ENCODE measurements at places on chromosomes 5 and 9.

- H3K4me3 ChIP-seq, result no peak overlapping the region
- DNase-seq, result no peak
- H3K27ac ChIP-seq, result no peak overlapping the region
- H3K27me3 ChIP-seq, result peaks cover 4% of the 10 kb centered on the region
- H3K36me3 ChIP-seq, result peaks cover 7% of the 10 kb centered on the region
- no peaks in the 10 kb centered on the region for H3K4me1 ChIP-seq
Measured at GRCh38 chr9:82436475-82436874, 447.9 kb downstream of the SPATA31D1 start.

DNA sequence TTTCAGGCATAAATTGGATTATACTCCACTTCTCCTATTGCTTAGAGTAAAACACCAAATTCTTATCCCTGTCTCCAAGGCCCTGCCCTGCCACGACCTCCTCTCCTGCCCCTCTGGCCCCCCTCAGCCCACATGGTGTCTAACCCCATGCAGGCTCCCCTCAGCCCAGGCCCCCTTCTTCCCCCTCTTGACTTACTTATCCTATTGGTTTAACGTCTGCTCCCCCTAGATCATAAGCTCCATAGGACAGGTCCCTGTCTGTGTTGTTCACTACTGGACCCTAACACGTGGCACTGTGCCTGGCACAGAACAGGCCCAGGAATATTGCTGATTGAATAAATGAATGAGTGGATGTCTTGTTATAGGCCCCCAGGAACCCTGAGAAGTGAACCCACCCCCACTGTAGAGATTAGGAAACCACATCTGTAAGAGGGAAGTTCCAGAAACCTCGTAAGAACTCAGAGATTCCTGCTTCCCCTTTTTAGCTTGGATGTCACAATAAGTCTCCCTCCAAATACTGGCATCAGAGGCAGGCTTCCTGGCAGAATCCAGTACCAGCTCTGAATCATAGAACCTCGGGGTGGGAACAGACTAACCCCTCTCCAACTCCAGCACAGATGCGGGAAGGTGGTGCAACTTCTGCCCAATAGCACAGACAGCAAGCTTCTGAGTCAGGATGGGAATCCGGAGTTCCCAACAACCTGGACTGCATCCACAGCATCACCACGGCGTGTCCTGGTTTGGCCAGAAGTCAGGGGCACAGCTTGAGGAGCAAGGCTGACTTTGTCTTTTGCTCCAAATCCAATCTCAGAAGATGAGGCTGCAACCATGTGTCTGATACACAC is 31.5 kb downstream of the HRH2 start:
- H3K4me3 ChIP-seq, result no peak overlapping the region
- peaks cover 35% of the 10 kb centered on the region for H3K27me3 ChIP-seq
- DNase-seq, result no peak
- no peaks in the 10 kb centered on the region for H3K36me3 ChIP-seq
- H3K4me1 ChIP-seq, result no peaks in the 10 kb centered on the region

GRCh38 chr5:151872701-151873100 is 52.0 kb downstream of the GLRA1 start:
- no peak overlapping the region for H3K4me3 ChIP-seq
- no peaks in the 10 kb centered on the region for H3K36me3 ChIP-seq
- DNase-seq, result no peak
- H3K27ac ChIP-seq, result no peak overlapping the region

DNA sequence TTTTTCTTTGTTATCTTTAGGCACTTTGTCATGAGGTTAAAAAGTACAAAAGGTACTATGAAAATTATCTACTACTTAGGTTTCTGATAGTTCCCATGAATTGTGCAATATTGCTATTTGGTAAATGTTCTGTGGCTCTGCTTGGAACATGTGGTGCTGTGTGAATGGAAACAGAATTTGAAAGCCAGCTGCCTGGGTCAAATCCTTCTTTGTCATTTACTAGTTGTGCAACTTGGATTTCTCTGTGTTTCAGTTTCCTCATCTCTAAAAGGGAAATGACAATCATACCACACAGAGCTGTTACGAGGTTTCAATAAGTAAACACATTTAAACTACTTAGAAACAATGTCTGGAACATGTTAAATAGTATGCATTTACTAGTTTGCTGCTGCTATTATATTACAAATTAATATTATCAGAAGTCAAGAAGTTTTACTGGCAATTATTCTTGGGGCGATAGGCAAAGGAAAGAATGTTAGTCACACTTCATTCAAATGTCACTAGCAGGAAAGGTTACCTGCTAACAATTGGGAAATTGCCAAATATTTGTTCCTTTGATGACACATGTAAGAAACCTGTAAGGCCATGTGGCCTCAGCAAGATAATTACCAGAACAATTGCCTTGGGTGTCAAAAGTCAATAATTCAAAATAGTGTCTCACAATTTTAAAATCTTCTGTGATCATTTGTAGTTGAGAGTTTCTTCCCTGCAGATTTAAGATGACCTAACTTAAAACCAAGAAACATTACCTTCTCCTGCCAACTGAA is 184.8 kb downstream of the KIAA0825 start:
- no peaks in the 10 kb centered on the region for H3K4me1 ChIP-seq
- H3K4me3 ChIP-seq, result no peak overlapping the region
- no peak for DNase-seq
- H3K27me3 ChIP-seq, result peaks cover 6% of the 10 kb centered on the region
- no peaks in the 10 kb centered on the region for H3K36me3 ChIP-seq
- H3K27ac ChIP-seq, result peak overlapping the region; percentile 2

GRCh38 chr5:68839019-68839552 is 254.7 kb upstream of the SLC30A5 start:
- H3K4me1 ChIP-seq, result peaks cover 18% of the 10 kb centered on the region
- no peaks in the 10 kb centered on the region for H3K27me3 ChIP-seq
- DNase-seq, result no peak

GRCh38 chr9:108474356-108474755 is 381.4 kb downstream of the ACTL7B start:
- DNase-seq, result no peak
- H3K27me3 ChIP-seq, result peaks cover 7% of the 10 kb centered on the region
- H3K27ac ChIP-seq, result no peak overlapping the region

DNA sequence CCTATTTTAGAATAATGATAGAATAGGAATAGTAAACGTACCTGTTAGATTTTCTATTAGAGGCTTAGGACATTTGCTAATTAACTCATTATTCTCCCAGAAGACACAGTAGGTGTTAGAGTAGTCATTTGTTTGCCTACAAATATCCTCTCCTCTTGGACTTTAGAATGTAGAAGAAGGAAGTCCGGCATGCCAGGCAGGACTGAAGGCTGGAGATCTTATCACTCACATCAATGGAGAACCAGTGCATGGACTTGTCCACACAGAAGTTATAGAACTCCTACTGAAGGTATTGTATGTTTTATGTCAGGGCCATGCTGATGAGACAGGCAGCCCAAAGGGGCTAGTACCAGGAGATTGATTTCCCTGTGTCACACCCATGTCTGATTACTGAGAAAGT is 43.3 kb downstream of the CD180 start:
- no peaks in the 10 kb centered on the region for H3K27me3 ChIP-seq
- no peak overlapping the region for H3K27ac ChIP-seq
- no peak overlapping the region for H3K4me3 ChIP-seq
- DNase-seq, result no peak
- peaks cover 34% of the 10 kb centered on the region for H3K36me3 ChIP-seq

GRCh38 chr5:82821846-82822633 is 255.2 kb downstream of the TMEM167A start:
- H3K4me3 ChIP-seq, result no peak overlapping the region
- H3K4me1 ChIP-seq, result peaks cover 19% of the 10 kb centered on the region
- no peaks in the 10 kb centered on the region for H3K36me3 ChIP-seq
- H3K27ac ChIP-seq, result no peak overlapping the region
- H3K27me3 ChIP-seq, result no peaks in the 10 kb centered on the region

GRCh38 chr5:114561415-114561814 is 199.5 kb downstream of the KCNN2 start:
- no peak for DNase-seq
- no peak overlapping the region for H3K4me3 ChIP-seq
- no peak overlapping the region for H3K27ac ChIP-seq
- H3K36me3 ChIP-seq, result no peaks in the 10 kb centered on the region
- peaks cover 3% of the 10 kb centered on the region for H3K27me3 ChIP-seq

GRCh38 chr5:14779975-14780374 is 91.6 kb downstream of the ANKH start:
- peaks cover 30% of the 10 kb centered on the region for H3K36me3 ChIP-seq
- peaks cover 38% of the 10 kb centered on the region for H3K4me1 ChIP-seq
- no peaks in the 10 kb centered on the region for H3K27me3 ChIP-seq
- no peak overlapping the region for H3K4me3 ChIP-seq

DNA sequence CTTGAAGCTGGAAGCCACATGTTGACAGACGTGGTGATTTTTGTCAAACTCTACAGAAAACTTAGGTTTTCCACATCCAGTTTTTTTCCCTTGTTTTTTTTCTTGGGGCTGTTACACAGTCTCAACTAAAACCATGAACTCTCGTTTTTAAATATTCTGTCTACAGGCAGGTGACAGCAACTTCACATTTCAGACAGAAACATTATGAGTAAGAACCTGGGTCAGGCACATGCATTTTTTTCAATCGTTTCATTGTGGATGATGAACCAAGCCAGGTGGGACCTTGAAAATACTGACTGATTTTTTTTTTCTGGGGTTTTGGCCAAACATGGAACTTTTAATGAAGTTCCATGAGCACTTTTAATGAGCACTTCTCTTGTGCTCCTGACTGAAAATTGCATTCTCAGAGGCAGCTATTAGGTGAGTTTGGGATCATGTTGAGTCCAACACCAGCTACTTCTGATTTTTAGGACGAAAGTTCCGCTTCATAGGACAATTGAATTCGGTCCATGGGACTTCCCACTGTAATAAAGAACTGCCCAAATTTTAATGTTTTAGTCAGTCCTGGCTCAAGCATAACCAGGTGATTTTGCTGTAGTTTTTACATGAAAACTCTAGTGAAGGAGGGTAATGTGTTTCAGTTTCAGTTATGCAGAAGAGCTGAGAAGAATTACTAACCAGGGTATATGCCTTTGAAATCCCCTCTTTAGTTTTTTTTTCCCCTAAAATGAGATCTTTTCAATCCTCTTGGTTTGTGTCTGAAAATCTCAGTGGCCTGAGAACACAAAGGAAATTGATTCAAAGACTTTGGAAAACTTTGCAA is 93.2 kb upstream of the ADAMTS16 start:
- H3K4me1 ChIP-seq, result no peaks in the 10 kb centered on the region
- no peaks in the 10 kb centered on the region for H3K36me3 ChIP-seq
- no peak overlapping the region for H3K4me3 ChIP-seq
- peaks cover 9% of the 10 kb centered on the region for H3K27me3 ChIP-seq

- H3K36me3 ChIP-seq, result peaks cover 5% of the 10 kb centered on the region
- no peak for DNase-seq
- no peak overlapping the region for H3K4me3 ChIP-seq
- H3K4me1 ChIP-seq, result no peaks in the 10 kb centered on the region
- peaks cover 59% of the 10 kb centered on the region for H3K27me3 ChIP-seq
- no peak overlapping the region for H3K27ac ChIP-seq
Measured at GRCh38 chr9:79969393-79970145, 397.8 kb downstream of the TLE4 start.

GRCh38 chr5:145658435-145658834 is 176.7 kb downstream of the PRELID2 start:
- H3K36me3 ChIP-seq, result peaks cover 3% of the 10 kb centered on the region
- H3K27ac ChIP-seq, result no peak overlapping the region
- H3K4me1 ChIP-seq, result no peaks in the 10 kb centered on the region
- H3K27me3 ChIP-seq, result no peaks in the 10 kb centered on the region
- H3K4me3 ChIP-seq, result no peak overlapping the region
- no peak for DNase-seq

DNA sequence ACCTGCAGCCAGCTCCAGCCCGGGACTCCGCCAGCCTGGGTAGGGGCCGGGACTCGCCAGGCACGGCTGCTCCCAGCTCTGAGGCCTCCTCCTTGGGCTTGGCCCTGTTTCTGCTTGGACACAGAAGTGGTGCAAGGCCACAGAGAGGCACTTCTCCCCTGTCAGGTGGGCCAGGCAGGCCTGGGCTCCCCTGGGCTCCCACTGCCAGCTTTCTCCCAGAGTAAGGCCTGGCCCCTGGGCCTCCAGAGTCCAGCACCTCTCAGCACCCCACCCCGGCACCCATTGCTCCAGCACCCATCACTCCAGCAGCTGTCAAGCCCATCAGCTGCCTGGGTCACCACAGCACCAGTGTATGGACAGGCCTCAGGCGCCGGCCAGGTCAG is 71.1 kb upstream of the LRRTM2 start:
- H3K4me1 ChIP-seq, result peaks cover 41% of the 10 kb centered on the region
- H3K36me3 ChIP-seq, result peaks cover 7% of the 10 kb centered on the region
- DNase-seq, result peak; percentile 77
- H3K4me3 ChIP-seq, result no peak overlapping the region
- no peaks in the 10 kb centered on the region for H3K27me3 ChIP-seq
- no peak overlapping the region for H3K27ac ChIP-seq

GRCh38 chr9:132187121-132187620 is 25.3 kb downstream of the NTNG2 start:
- no peak for DNase-seq
- no peak overlapping the region for H3K4me3 ChIP-seq
- peaks cover 42% of the 10 kb centered on the region for H3K27me3 ChIP-seq
- H3K4me1 ChIP-seq, result peaks cover 19% of the 10 kb centered on the region

DNA sequence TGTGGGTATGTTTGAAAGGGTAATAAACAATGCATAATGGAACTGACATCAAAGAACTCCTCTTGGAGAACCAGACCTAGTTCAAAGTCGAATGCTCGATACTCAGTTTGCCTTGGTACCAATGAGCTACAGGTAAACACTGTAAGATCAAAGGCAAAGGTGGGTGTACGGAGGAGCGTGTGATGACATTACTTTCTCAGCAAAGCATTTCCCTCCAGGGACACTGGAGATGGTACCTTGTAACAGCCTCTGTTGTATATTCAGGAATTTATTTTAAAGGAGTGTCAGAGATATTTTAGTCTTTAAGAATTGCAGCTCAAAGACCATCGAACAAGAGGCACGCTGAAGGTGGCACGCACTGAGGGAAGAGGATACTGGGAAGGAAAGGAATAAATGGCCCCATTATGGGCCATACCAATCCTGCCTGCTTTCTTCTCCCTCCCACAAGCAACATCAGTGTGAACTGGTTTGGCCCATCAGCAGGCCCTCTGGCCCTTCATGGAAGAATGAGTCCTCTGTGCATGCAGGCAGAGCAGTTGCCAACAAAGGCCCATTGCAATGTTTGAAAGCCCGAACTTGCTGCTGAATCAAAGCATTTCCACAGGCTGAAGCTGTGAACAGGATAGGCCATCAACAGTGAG is 410.2 kb downstream of the ACTL7B start:
- H3K4me1 ChIP-seq, result peaks cover 22% of the 10 kb centered on the region
- H3K36me3 ChIP-seq, result no peaks in the 10 kb centered on the region
- no peaks in the 10 kb centered on the region for H3K27me3 ChIP-seq
- no peak for DNase-seq
- H3K27ac ChIP-seq, result peak overlapping the region; percentile 85
- H3K4me3 ChIP-seq, result no peak overlapping the region

- H3K4me3 ChIP-seq, result no peak overlapping the region
- no peak for DNase-seq
- peaks cover 3% of the 10 kb centered on the region for H3K4me1 ChIP-seq
- H3K27me3 ChIP-seq, result peaks cover 20% of the 10 kb centered on the region
- H3K36me3 ChIP-seq, result no peaks in the 10 kb centered on the region
- H3K27ac ChIP-seq, result no peak overlapping the region
Measured at GRCh38 chr9:108083796-108084352, 594.3 kb upstream of the KLF4 start.

Measured in type B pancreatic cell (in vitro differentiated cells).